ENCODE measurements at places on chromosomes 5 and 9.

DNA sequence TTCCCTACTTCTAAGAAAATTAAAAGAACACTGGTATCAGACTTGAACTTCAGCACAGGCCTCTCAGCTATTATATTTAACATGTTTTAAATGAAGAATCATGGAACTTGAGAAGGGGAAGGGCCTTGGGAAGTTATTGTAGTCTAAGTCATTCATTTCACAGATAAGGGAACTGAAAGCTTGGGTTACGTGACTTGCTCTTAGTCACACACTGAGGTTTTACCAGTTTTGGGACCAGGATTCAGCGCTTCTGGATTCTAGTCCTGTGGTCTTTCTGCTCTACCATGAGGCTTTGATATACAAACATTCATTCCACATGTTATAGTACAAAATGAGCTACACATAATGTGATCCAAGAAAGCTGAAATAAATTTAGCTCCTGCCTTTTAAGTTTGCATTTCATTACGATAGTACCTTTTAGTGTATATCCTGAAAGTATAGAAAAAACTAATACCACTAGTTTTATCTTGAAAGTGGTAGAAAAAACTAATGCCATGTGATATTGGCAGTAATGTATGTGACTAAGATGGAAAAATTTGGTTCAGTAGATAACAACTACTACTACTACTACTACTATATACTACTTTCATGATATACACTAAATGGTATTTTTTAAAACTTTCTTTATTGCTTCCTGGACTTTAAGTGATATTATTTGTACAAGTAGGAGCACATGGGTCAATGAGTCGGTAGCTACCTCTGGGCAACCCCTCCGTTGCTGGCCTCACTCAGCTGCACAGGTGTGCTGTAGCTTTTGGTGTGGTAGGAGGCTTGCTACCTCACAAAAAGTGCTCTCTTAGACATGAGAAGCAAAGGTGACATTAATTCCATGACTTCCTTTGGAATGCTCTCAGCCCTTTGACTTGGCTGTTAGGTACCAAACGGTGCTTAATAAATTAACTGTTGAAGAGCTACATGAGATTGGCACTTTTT is 40.7 kb downstream of the F2RL2 start:
- DNase-seq: no peak

GRCh38 chr9:133401588-133401987 is 16.2 kb downstream of the REXO4 start:
- no peak for DNase-seq

GRCh38 chr9:33687779-33688178 is 107.6 kb upstream of the PRSS3 start:
- no peak for DNase-seq

DNA sequence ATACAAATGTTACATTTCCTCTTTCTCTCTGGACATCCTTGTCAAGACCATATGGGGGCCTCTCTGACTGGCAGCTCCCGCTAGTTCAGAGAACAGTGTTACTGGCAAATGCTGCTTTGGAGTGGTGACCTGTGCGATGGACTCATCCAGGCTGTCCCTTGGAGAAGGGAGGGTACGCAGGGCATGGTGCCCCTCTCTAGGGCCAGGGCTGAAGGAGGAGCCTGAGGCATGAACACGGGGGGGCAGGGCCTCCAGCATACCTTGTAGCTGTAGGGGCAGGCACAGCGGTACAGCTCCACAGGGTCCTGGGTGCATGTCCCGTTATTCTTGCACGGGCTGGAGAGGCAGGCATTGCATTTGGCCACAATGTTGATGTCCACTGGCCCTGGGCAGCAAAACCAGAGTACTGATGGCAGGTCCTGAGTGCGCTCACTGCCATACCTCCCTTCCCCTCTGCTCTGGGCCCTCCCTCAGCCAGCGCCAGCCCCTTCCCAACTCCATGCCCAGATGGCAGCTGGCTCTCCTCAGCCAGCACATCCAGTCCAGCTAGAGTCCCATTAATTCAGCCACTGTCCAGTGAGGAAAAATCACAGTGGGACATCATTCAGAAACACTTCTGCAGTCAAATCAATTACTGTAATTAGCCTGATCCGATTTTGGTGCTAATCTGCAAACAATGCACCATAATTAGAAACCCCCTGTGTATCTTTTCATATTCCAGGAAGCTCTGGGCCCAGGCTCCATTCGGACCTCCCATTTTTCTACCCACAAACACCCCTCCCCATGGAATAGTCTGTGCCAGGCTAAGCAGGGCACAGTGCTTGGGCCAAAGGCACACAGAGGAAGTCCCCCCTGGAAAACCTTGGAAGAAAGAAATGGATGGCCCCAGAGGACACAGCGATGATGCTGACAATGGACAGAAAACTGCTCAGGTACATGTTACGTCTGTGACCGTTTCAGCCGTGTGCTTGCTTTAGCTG is 128.8 kb upstream of the PANK3 start:
- DNase-seq: peak; percentile 72

DNA sequence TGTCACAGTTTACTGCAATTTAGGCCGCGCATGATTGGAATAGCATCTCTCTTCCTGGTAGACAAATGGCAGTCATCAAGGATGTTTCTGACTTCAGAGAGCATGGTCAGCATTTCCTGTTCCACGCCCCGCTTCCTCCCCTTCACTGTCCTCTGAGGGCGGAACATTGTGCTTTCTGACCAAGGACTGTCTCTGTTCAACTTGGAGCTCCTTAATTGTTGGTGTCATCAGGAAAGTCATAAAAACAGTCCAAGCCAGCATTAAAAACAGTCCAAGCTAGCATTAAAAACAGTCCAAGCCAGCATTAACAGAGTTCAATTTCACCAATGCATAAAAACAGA is 301.3 kb upstream of the IRX4 start:
- no peak for DNase-seq

GRCh38 chr5:137896560-137896959 is 7.3 kb downstream of the PKD2L2 start:
- no peak for DNase-seq

GRCh38 chr5:53934151-53934820 is 373.8 kb downstream of the NDUFS4 start:
- no peak for DNase-seq

DNA sequence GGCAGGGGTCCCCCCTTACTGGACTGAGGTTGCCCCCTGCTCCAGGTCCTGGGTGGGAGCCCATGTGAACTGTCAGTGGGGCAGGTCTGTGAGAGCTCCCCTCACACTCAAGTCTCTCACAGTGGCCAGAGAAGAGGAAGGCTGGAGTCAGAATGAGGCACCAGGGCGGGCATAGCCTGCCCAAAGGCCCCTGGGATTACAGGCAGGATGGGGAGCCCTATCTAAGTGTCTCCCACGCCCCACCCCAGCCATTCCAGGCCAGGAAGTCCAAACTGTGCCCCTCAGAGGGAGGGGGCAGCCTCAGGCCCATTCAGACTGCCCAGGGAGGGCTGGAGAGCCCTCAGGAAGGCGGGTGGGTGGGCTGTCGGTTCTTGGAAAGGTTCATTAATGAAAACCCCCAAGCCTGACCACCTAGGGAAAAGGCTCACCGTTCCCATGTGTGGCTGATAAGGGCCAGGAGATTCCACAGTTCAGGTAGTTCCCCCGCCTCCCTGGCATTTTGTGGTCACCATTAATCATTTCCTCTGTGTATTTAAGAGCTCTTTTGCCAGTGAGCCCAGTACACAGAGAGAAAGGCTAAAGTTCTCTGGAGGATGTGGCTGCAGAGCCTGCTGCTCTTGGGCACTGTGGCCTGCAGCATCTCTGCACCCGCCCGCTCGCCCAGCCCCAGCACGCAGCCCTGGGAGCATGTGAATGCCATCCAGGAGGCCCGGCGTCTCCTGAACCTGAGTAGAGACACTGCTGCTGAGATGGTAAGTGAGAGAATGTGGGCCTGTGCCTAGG is at the start of gene CSF2:
Gene CSF2 (plus strand): TSS at position 559 of the 783 bp plus-strand sequence. CDS start 35 bp downstream, at position 594.
- no peak for DNase-seq

DNA sequence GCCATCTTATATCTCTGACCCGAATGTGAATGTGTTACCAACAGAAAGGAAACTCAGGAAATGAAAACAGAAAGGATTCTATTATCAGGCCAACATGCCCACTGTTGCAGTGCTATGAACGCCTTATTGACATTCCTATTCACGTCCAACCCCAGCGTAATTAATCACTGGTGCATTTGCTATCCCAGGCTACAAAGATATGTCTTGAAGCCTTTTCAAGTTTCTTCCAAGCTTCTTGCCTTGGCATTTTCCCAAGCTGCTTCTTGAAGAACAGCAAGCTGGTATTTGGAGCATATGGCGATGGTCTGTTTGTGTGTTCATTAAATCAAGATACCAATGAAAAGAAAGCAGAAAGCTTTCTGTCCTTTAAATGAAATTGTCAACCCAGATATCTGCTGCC is 579.2 kb upstream of the ZNF462 start:
- no peak for DNase-seq

DNA sequence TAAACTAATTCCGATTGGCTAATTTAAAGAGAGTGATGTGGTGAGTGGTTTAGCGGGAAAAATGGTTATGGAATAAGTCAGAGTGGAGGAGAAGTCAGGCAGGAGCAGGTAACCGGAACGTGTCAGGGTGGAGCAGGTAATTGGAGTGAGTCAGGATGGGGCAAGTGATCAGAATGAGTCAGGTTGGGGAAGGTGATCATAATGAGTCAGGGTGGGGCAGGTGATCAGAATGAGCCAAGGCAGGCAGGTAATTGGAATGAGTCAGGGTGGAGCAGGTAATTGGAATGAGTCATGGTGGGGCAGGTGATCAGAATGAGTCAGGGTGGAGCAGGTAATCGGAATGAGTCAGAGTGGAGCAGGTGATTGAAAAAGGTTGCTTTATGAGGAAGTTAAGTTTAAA is 101.4 kb downstream of the TMEM167A start:
- no peak for DNase-seq

- no peak for DNase-seq
Observed at GRCh38 chr9:27059907-27060306, 49.1 kb upstream of the TEK start.

DNA sequence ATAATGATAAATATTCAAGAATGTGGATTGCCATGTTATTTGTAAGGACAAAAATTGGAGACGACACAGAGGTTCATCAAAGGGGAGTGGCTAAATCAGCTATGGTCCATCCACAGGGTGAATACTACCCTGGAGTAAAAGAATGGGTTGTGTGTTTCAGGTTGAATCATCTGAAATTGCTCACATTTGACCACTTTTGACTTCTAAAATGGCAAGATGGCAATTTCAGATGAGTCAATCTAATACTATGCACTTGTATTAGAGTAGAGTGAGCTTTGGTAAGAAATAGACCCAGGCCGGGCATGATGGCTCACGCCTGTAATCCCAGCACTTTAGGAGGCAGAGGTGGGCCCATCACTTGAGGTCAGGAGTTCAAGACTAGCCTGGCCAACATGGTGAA is 131.8 kb downstream of the GAPVD1 start:
- DNase-seq: no peak
